ENCODE measurements at places on chromosomes 6 and 20.

DNA sequence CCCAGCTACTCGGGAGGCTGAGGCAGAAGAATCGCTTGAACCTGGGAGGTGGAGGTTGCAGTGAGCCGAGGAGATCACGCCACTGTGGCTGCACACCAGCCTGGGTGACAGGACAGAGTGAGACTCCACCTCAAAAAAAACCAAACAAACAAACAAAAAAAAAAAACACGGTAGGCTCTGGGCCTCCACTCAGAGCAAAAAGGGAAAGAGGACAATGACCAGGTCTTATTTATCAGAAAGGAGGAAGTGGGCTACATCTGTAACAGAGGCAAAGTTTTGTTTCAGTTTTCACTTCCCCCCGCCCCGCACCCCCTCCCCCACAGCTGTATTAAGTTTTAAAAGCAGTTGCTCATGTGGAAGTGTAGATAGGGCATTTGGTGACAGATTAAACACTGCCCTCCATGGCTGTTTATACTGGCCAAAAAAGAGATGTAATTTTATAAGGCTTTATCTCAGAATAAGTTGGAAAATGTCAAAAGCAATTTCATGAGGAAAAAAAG lies 114.6 kb downstream of the RCAN2 start:
- no peak for DNase-seq

- no peak for DNase-seq
Observed at GRCh38 chr6:28943557-28944411, 20.0 kb upstream of the TRIM27 start.

GRCh38 chr20:49906101-49906604 lies 9.2 kb downstream of the SPATA2 start:
- no peak for DNase-seq

GRCh38 chr6:157754351-157754750 lies 68.7 kb upstream of the SNX9 start:
- no peak for DNase-seq

- DNase-seq: no peak
Observed at GRCh38 chr6:98657764-98658163, 176.6 kb upstream of the POU3F2 start.

DNA sequence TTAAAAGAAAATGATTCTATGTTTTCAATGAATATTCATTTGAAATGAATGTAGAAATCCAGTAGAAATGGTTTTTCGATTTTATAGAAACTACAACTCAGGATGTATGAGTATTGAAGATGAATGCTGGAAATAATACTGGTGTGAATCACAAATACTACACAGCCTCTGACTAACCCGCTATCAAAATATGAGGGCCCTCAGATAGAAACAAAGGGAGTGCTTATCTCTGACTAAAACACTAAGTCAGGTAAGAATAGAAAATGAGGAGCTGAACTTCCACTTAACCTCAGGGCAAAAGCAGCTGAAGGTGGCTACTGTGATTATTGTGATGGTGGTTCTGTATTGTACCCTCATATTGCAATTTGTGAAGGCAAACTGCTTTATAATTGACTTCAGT lies 220.9 kb upstream of the RNF217 start:
- DNase-seq: no peak

DNA sequence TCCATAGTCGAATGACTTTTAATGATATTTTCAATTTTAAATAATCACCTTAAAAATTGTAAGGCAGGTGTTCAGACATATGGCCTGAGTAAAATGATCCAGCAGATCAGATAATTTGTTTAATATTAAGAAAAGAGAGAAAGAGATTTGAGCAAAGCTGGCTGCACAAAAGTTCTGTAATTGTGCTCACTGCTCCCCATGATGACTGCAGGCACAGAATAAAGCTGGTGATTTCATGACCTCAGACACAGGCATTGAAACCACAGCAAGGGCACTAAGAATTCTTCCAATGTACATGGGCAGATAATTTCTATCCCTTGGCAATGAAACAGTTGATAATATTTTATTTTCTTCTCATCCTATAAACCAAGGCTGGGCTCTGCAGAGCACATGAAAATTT lies 553.1 kb downstream of the NKAIN2 start:
- DNase-seq: no peak

DNA sequence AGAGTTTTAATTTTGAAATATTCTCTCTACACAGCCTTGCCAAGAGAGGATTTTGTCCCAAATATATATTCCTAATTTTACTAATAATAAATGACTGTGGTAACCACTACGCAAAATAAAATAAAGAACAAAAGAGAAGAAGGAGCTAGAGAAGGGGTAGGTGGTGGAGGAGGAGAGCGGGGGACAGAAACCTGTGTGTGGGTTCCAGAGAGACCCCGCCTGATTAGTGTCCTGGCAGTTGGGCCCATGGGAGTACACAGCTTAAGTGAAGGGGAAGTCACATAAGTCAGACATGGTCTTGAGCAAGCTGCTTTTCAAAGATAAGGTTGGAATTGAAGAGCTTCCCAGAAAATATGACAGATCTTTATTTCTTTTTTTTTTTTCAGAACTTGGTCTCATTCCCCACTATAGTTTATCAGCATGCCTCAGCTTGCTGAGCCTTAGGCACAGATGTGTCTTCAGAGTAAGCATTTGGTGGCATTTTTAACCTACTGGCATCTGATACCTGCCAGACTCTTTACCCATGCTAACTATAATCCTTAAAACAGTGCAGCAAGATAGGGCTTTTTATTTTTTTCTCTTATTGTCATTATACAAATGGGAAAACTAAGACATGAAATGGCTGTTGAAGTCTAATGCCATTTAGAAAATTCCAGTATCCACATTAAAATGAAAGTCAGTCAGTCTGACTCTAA lies 9.6 kb upstream of the RHAG start:
- DNase-seq: no peak

GRCh38 chr6:163314791-163315470 lies 99.6 kb upstream of the QKI start:
- no peak for DNase-seq

GRCh38 chr20:3645309-3646066 lies 17.7 kb downstream of the GFRA4 start:
- DNase-seq: no peak

Data from activated CD8-positive, alpha-beta memory T cell treated with anti-CD3 and anti-CD28 coated beads for 1 hour (primary cell).